ENCODE measurements at places on chromosomes 6 and 20.

GRCh38 chr6:150940941-150941340 is 75.4 kb downstream of the MTHFD1L start:
- no peak for DNase-seq

- no peak for DNase-seq
Measured at GRCh38 chr6:141851063-141851462, 281.7 kb upstream of the GJE1 start.

DNA sequence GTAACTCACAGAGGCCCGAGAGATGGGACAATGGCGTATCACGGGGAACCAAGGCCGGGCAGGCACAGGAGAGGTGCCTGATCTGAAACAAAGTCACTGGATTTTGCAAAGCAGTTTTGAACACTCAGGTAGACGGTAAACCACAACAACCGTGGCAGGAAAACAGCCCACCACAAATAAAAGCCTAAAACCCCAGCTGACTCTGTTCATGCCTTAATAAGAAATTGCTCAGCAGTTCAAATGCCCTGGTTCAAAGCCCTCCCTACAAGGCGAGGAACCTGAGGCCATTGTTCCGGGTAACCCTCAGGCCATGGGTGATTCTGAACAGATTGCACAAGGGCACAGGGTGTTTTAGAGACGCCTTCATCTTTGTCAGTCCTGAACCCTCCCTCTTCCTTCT is 114.2 kb downstream of the MAP3K7 start:
- no peak for DNase-seq

DNA sequence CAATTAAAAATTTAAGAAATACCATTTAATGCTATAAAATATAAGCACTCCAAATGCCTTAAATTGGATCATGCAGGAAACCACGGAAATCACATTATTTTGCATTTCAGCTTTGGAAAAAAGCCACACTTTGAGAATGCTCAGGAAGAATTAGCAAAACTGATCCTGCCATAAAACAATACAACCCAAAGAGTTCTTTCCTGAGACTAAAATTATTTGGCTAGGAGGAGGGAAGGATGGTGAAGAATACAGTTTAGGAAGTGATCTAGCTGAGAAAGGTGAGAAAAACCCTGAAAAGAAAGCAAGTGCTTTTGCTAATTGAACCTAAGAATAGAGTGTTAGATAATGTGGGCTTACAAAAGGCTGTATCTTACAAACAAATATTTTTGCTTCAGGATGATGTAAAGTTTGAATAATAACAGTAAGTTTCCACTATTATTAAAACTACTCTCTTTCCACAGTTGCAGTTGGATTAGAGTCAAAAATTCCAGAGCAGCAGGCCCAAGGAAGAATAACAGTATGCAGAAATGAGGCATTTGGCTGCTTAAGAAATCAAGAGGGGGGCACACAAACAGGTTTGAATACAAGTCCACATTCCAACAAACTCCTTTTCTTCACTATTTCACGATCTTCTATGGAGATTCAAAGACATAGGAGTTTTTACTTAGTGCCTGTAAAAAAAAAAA is 565.4 kb downstream of the RFPL4B start:
- DNase-seq, result no peak

GRCh38 chr6:22027040-22027725 is 269.7 kb downstream of the PRL start:
- DNase-seq, result no peak

DNA sequence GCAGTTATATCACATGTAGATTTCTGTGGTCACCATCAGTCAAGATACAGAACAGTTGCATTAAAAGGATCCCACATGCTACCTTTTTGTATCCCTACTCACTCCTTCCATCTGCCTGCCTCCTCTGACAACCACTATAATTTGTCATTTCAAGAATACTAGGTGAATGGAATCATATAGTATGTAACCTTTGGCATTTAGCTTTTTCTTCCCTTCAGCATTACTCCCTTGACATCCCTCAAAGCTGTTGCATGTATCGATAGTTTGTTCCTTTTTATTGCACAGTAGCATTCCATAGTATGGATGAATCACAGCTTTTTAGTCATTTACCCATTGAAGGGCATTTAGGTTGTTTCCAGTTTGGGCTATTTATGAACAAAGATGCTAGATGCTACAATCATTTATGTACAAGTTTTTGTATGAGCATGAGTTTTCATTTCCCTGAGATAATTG is 26.1 kb downstream of the NCOA7 start:
- DNase-seq, result no peak

- DNase-seq, result no peak
Measured at GRCh38 chr6:112172540-112172939, 81.8 kb downstream of the LAMA4 start.

DNA sequence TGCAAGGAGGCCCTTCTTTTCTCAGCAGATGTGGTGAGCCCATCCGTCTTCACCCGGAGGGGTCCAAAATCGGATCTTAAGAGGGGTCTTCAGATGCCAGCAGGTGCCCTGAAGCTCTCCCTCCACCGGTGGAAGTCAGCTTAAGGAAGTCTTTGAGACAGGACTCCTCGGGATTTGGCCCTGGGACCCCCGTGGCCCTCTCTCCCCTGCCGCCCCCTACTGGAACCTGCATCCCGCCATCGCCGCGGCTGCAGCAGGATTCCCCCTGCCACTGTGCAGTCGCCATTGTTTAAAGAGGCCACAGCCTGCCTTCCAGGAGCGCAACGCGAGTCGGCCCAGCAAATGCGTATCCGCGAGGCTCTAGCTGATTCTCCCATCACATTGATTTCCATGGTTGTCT is 292.5 kb upstream of the ZNF337 start:
- DNase-seq, result no peak

DNA sequence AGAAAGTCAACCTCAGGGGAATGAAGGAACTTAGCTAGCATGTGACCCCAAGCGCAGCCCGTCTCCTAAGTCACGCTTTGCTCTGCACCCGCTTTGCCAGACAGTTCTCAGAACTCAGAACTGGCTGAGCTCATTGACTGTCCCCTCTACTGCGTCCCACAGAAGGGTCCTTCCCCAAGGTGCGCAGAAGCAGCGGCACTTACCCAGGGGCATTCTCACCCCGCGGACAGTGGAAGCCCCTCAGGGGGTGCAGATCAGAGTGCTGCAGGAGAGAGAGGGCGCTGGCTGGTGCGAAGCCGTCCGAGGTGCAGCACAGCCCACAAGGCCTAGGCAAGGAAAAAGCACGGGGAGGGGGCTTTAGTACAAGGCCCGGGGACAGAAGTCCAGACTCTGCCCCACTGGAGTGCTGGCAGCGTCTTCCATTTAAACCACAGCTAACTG is 807 bp downstream of the SNHG17 start:
- no peak for DNase-seq

DNA sequence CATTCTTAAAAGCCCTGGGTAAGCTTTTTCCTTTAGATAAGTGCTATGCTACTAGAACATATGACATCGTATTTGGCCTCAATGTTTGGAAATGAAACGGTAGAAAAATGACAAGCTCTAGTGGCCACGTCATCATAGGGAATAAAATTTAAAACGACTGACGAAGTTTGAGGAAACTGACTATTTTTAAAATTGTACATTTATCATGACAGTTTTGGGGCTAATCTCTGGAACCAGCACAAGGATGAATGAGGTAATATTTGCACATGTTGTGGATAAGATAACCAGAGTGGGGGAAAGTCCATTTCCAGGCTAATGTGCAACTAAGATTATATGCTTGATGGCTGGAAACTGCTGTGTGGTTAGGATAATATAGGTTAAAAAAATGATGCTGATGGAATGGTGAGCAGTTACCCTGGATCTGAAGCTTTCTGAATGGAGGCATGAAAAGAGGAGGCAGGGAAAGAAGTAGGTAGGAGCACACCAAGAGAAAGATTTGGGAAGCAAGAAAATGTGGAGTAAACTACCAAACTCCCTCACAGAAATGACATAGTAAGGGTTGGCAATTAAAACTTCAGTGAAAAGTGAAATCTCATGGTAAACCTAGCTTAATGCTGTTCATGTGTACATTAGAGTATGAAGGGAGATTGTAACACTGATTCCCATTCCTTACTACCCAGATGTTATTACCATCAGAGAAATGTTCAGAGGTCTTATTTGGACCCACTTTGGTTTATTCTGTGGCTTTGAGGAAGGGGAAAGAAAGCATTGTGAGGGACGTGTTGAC is 42.7 kb upstream of the CEP162 start:
- DNase-seq, result no peak
